Naive B cell (primary cell): ENCODE measurements at places on chromosomes 7 and 10.

DNA sequence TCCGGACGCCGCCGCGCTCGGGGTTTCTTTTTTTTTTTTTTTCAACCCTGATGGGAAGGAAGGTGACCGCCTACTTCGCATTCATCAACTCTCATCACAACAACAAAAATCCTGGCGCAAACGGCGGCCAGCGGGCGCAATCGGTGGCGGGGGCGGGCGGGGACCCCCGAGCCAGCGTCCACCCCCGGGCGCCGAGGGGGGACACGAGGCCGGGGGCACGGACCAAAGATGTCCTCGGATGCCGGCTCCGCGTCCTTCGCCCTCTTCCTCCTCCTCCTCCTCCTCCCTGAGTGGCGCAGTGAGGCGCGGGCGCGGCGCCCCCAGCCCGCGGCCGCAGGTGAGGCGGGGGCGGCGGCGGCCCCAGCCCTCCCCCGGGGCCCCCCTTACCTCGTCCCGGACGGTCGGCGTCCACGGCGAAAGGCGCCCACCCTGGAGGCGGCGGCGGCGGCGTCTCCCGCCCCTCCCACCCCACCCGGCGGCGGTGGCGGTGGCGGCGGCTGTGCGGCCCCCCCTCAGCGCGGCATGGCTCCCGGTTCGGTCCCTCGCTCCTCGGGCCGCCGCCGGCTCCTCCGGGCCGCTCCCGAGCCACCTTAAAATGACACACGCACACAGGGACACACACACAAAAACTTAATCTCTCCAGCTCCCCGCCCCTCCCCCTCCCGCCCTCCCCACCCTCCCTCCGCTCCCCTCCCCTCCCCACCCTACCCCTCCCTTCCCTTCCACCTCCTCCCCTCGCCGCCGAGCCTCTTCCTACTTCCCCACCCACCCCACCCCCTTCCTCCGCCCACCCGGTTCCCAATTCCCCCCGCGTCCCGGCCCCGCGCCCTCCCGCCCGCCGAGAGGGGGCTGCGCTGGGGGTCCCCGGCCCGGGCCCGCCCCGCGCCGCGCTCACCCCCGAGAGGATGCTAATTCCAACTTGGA is at the start of gene CTBP2:
CTBP2 (minus strand) TSS at position 632 of the 924 bp plus-strand sequence.
- DNase-seq, result no peak

GRCh38 chr7:128878226-128879105 is 15.8 kb downstream of the ATP6V1F start:
- DNase-seq, result no peak

DNA sequence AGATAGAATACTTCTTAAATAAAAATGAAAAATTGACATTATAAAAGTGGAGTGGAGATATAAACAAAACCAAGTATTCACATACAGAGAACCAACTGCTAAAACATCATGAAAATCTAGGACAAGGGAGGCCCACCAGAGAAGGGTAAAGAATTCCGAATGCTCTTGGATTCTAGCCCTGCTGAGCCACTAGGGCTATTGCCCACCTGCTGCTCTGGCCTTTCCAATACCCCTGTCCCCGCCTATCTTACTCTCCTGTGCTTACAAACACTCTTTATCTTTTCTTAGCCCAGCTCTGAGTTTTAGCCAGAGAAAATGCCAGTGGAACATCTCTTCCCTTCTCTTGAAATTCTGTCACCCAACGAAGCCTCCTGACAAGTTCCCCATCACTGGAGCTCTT is 100.3 kb downstream of the MACC1 start:
- no peak for DNase-seq

GRCh38 chr7:6403907-6404306 is 43.8 kb downstream of the DAGLB start:
- DNase-seq, result no peak

DNA sequence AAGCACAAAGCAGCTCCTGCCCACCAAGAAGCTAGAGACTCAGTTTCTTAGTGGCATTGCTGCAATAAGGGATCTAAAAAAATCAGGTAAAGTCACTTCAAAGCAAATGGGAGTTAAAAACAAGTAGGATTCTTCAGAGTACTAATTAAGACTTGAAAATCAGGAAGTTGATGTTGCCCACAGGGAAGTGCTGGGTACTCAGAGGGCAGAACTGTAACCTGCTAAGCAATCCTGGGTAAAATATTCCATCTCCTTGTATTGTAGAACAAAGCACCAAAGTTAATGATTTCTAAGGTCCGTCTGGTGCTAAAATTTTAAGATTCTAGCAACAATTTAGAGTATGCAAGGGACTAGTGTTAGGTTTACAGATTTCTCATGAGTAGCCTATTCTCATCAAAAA is 8.3 kb downstream of the PEX1 start:
- DNase-seq, result no peak

DNA sequence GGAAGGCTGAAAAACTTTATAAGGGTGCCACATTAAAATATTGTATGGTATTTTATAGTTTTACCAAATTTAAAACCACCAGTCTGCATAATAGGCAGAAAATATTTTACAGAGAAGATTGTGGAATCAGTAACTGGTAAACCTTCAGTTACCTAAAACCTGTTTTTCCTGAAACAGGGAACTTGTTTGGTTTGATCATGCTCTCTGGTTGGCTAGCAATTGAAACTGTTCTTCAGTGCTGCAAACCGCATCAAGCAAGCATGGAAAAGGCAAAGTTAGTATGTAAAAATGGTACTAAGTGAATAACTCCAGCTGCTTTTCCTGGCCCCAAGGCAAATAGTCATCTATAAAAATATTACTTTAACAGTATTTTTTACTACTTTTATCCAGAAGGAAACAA is 316.9 kb upstream of the LRRN3 start:
- no peak for DNase-seq

GRCh38 chr7:85454904-85455303 is 268.0 kb upstream of the SEMA3D start:
- DNase-seq, result no peak

- no peak for DNase-seq
Measured at GRCh38 chr7:20435305-20435704, 104.6 kb downstream of the ITGB8 start.

DNA sequence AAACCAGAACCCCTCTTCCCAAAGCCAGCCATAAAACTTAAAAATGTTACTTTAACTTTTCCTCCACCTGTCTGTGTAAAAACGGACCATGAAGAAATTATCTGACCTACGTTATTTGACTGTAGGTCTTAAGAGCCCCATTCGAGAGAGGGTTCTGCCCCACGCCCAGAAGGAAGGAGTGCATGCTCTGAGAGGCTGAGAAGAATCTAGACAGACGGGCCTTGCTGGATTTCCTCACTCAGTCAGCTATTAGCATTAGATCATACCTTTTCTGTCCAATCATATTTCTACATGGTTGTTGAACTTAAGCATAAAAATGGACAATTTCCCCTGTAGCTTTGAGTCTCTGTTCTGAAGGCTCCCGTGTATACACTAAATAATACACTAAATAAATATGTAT is 38.1 kb upstream of the WDR11 start:
- DNase-seq, result no peak

DNA sequence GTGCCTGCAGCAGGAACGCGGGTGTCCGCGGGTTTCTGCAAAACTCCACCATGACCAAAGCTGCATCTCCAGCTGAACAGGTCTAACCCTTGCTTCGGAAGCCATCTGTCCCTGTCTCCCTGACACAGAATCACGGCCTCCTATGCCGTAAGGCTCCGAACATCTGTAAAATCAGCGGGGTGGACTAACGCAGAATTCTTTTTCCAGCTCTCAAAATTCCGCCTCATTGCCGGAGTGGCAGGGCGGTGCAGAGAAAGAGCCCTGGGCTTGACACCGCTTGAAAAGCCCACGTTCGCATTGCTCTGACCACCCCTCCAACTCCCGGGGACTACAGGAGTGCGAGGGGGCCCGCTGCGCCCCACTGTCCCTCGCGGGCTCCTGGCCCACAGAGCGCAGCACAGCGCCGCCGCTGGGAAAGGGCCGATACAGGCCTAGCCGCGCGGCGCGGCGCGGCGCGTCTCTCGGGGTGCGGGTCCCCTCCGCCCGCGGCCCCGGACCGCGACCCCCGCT is 409 bp downstream of the DNMBP start:
- no peak for DNase-seq

DNA sequence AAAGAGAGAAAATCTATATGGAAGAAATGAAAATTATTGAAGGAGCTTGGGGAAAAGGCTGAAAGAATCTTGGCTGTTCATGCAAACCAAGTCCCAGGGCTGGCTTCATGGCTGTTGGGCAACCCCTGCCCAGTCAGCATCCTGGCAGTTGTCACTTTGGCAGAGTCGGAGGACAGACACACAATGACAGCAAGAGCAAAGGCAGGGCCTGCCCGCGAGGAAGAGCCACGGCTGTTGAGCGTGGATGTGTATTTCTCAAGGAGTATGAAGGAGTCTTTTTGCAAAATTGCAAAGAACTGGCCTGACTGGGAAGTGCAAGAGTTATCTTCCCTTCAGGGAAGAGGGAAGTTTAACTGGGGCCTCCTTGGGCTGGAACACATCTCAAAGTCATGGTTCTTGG is 11.7 kb downstream of the PTPRE start:
- DNase-seq, result no peak

- DNase-seq, result peak; percentile 5
Measured at GRCh38 chr7:12294701-12295100, 83.6 kb downstream of the TMEM106B start.
